ENCODE measurements at places on chromosomes 5 and 9. TPM values are rescaled to one million over a fixed set of nuclear protein-coding genes. Genes with fewer than 3 reads are reported as not detected.

DNA sequence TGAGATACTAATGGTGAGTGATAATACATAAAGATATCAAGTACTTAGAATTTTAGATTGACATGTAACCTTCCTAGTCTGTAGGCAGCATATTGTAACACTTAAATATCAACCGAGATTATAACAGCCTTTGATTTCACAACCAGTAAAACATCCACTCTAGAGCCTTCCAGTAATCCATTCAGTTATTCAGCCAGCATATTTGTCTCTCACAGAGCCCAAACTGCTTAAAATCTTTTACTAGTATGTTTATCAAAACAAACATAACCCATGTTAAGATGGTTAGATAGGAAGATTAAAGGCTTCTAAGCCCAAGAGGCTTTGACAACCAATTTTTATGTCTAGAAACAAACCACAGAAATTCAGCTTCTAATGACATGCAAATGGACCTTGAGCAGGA, 177.9 kb upstream of the FST start:
- DNase-seq = no peak

- DNase-seq = no peak
Observed at GRCh38 chr5:53942724-53943123, 367.6 kb downstream of the ARL15 start.

- DNase-seq = no peak
Observed at GRCh38 chr5:4294878-4295277, 699.2 kb downstream of the IRX1 start.

DNA sequence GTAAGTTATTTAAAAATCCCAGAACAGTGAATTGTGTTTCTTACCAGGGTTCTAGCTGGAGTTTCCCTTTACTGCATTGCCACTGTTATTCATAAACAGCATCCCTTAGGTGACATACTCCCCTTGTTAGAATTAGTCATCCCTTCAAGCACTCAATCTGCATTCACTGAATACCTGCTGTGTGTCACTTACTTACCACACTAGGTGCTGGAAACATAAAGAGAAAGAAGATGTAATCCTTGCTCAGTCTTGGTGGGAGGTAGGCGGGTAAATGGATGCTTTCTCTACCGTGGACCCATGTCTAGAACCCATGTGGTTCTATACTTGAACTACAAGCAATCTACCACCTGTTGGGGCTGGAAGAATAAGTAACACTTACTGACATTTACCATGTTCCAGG, 371.6 kb downstream of the KDM4C start:
- no peak for DNase-seq

GRCh38 chr5:150053713-150054392, 32.5 kb downstream of the CSF1R start:
- no peak for DNase-seq

DNA sequence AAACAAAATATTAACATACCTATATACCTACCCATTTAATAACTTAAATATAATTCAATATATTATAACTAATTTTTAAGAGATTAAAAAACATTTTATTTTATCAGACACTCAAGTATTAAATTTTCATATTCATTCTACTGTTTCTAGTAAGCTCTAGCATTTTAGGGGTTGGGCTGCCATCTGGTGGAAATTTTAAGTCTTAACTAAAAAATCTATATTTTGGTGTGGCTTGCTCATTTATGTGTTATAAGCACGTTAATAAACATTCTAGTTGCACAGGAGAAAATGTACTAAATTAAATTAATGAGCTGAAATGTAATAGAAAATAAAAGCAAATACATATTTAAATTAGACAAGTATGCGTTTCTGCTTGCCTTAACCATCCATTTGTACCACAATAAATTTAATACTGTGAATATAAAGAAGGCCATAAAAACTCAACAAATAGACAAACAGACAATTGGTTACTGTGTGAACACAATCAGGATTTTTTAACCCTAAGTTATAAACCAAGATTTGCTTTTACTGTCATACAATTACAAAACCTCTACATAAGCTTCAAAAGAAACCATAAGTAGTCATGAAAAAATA, 1728.3 kb upstream of the CDH9 start:
- DNase-seq = peak; percentile 62

DNA sequence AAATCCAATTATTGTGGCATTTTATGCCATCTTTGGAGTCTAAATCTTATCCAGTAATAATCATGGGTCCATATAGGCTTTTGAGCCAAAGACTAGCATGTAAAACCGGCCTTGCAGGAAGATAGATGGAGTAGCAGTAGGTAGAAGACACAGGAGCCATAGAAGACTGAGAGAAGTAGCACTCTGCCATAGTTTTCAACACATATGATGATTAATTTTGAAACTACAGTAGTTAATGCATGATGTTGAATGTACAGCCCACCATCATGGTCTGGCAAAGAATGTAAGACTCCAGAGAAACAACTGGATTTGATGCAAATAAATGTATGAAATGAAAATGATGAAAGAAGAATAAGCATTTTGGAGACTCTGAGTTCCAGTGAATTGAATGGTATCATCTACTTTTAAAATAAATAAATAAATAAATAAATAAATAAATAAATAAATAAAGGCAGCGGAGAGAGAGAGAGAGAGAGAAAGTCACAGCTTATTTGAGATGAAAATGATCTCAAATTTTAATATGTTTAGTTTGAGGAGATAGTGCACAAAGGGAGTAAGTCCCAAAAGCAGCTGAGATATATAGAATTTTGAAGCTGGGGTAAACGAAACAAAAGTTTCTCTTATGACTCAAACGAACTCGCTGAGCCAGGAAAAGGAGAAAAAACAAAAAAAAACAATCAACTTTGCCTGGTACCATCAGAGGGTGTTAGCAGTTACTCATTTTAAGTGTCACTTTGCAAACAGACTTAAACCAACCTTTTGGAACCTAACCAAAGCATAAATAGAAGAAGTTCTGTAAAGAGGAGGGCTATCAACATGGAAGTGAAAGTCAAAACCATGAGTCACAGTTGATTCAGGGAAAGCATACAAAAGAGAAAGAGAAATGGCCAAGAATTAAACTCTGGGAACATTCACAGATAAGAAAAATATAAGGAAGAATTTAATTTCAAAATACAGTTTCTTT, 388.7 kb downstream of the CETN3 start:
- no peak for DNase-seq

Gene TMOD1
- total RNA-seq = 14.9 TPM

Gene PHF24
- 0.98 TPM for total RNA-seq

Measured in kidney (tissue), 22 donors.